HuH-7 (cell line): ENCODE measurements at places on chromosomes 7 and 10.

GRCh38 chr7:152512706-152513105, 76.9 kb upstream of the KMT2C start:
- DNase-seq: no peak

DNA sequence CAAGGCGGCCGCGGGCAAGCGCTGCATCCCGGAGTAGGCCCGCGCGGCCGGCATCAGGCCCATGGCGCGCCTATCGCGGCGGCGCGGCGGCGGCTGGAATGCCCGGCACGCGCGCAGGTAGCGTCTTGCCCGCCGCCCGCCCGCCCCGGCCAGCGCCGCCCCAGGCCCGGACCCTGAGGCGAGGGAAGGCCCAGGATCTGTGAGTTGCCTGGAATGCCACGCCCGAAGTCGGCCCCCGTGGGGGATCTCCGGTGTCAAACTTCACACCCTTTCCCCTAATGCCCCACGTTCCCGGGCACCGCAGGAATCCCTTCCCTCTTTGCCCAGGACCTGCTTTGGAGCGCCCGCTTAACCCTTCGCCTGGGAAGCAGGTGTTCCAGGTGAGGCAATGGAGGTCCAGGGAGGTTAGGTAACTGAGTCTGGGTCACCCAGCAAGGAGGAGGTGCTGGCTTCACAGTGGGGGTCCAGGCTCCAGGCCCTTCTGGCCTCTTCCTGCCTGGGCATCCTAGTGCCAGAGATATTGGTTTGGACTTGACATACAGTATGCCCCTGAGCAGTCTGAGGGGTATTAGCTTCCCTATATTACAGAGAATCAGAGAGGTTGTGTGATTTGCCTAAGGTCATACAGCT, 138.1 kb downstream of the ARHGAP22 start:
- DNase-seq: no peak

DNA sequence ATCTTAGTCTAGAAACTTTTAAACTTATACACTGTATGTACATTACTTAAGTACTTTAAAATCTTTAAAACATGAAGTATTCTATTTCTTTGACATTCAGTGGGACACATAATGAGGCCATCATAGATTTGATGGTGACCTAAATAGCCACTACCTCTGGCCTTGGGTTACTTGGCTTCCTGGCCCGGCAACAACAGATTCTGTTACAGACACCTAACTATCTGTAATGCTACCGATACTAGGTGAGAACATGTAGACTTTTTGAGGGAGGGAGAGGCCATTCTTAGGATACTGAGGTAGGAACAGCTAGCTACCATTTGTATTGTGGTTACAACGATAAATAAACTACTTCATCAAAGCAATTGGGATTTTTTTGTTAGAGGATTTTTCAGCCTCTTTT, 154.7 kb upstream of the KAT6B start:
- no peak for DNase-seq

DNA sequence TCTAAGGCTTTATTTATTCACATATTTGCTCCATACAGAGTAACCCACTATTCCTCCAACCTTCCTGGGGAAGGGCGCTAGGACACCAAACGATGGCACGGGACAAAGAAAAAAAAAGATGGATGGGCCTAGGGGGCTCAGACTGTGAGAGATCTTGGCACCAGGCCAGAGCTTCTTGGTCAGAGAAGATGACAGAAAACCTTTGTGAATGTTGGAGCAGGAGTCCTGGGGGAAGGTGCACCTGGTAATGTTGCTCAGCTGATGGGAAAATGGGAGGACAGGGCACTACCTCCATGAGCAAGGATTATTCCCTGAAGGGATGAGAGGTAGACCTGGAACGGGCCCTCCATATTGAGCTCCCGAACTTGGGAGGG, 1.4 kb upstream of the SH3PXD2A start:
- no peak for DNase-seq

GRCh38 chr10:84310470-84310869, 17.9 kb upstream of the CCSER2 start:
- DNase-seq: no peak

GRCh38 chr10:70927189-70927943, 39.0 kb upstream of the PCBD1 start:
- DNase-seq: no peak

- no peak for DNase-seq
These were observed 46.4 kb downstream of the CASD1 start for GRCh38 chr7:94556028-94556427.

DNA sequence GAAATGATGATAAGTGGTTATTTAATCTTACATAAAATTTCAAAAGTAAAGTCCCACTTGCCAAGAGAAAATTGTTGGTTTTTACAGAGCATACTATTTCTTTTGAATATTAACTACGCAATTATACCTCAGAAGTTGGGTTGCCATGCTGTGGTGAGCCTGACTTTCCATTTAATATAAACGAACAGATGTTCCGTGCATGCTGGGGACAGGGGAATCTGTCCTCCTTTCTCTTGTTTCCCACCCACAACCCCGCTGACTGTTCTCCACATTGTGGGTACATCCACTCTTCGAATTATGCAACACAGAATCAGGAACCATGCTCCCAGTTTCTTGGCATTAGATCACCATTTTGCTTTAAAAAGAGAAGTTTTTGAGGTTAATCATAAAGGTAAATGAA, 29.2 kb upstream of the RTKN2 start:
- no peak for DNase-seq

- DNase-seq: no peak
These were observed 642.1 kb upstream of the GALNT17 start for GRCh38 chr7:70489813-70490212.

DNA sequence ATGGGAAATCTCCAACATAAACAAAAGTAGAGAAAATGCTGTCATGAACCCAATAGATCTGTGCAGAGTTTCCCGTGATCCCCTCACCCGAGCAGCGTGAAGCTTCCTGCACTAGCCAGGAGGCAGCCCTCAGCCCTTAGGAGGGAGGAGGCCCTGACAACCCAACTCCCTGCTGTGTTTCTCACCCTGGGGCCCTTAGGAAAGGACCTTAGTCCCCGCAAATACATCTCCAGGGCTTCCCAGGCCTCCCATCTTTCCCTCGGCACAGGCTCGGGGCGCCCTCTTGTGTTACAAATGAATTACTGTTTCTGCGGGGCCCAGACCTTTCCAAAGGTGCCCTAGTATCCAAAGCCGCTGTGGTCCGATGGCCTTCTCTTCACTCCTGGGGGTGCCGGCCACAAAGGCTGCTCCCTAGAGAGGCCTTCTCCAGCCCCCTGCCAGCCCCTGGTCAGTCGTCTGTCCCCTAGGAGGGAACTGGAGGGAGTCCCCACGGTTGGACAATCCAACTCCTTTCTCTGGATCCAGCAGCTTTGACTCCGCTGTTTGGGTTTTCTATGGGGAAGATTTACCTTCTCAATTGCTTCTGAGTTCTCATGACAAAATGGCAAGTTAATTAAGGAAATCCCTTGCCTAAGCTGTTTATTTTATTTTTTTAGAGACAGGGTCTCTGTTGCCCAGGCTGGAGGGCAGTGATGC, 49.9 kb upstream of the SH2B2 start:
- peak; percentile 98 for DNase-seq

GRCh38 chr10:101000127-101000914, 713 bp downstream of the LZTS2 start:
- no peak for DNase-seq

DNA sequence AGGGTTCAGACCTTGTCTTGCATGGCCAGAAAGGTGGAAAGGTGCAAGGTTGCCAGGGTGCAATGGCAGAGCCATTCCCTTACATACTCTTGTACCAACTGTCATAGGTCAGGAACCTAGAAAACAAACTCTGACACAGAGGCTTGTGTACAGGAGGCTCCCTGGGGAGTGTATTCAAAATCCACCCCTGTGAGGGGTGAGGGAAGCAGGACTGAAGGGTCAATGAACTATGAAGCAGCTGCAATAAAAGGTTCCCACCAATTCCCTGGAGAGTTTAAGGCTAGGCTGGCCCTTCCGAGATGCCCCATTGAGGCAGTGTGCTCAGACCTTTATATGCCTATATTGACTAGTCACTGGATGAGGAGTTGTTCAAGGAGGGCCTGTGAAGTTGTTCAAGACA, 13.9 kb upstream of the CUZD1 start:
- no peak for DNase-seq

DNA sequence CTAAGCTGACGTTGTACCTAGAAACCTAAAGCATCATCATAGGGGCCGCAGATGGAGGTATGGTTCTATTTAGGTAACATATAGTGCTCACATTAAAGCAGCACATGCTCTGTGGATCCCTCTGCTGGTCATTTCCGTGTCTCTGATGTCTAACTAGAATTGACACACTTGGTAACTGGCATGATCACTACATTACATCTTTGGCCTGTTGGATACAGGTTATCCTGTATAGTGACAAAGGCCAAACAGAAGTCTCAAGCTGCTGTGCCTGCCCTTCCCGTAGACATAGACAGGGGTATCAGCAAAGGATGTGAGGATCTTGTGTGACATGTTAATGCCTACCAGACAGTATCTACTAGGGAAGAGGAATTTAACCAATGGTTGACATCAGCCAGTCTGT, 51.2 kb downstream of the KIF5B start:
- peak; percentile 52 for DNase-seq

DNA sequence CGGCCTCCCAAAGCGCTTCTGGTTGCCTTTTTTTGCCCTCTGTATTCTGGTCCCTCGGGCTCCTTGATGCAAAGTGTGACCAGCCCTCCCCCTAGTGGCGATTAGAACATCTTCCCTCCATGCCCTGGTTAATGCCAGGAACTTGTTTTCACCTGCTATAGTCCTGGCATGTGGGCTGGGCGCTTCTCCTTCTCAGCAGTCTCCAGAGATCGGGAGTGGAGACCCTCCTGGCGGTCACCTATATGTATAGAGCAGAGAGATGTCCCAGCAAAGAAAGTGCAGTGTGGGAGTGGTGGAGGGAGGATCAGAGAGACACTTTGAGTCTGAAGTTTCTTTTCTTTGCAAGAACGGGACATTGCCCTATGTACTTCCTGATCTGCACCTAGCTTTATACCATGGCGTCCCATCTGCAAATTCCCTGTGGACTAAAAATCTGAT, 264.1 kb downstream of the OTUD1 start:
- peak; percentile 81 for DNase-seq

DNA sequence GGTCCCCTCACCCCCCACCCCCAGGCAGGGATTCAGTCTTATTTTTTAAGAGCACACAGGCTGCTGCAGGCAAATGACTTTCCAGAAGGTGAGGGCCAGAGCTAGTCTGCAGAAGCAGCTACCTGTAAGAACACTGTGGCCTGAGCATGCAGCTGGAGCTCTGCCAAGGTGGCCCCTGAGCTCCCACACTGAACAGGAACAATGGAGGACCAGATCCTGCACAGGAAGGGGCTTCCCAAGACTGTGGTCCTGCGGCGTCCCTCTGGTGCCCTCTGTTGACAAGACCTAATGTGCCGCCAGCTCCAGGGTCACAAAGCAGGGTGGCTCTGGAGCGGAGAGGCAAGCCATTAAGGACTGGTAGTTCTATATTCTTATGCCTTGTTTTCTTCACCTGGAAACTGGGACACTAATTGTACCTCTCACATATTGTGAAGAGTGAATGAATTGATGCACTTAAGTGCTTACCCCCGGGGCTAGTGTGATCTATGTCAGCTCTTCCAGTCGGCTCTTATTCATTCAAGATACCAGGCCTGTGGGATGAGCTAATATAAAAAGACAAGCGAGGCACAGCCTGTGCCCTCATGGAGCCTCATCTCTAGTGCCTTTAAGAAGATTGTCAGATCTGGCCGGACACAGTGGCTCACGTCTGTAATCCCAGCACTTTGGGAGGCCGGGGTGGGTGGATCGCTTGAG, 8.0 kb upstream of the BEND7 start:
- peak; percentile 89 for DNase-seq

GRCh38 chr10:13792006-13792405, 205.2 kb downstream of the PRPF18 start:
- DNase-seq: no peak

- no peak for DNase-seq
These were observed 1.8 kb upstream of the NUB1 start for GRCh38 chr7:151339651-151340382.

DNA sequence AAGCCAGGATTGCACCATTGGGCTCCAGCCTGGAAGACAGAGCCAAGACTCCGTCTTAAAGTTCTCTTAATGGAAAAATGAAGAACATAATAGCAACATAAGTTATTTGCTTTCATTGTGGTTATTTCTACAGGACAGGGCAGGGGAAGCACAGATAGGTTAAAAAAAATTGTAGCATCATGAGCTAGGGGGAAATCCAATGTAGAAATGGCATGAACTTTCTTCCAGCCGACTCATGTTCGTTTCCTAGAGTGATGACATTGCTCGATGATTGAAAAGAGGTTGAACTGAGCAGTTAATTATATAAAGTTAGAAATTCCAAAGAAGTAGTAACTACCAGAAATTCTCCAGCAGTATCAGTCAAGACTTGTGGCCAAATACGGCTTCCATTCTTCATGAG, 64.9 kb downstream of the DAGLB start:
- no peak for DNase-seq

DNA sequence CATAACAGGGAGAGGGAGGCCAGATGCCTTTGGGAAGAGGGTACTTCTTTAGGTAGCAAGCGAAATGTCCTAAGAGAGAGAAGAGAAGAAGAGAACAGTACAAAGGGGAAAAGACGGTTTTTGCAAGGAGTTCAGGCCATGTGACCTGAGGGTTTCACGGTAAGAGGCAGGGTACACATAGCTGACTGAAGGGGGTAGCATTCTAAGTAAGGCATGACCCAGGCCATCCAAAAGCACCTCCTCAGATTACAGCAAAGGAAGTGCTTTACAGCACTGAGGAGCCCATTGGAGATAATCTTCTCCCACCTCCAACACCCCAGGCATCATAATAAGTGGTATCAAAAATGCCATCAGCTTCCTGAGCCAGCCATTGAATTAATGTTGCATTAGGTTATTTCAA, 258.2 kb upstream of the NPY start:
- DNase-seq: no peak

GRCh38 chr10:125578658-125579315, 104.2 kb downstream of the TEX36 start:
- no peak for DNase-seq

GRCh38 chr10:127977357-127978009, 70.6 kb downstream of the PTPRE start:
- DNase-seq: no peak

DNA sequence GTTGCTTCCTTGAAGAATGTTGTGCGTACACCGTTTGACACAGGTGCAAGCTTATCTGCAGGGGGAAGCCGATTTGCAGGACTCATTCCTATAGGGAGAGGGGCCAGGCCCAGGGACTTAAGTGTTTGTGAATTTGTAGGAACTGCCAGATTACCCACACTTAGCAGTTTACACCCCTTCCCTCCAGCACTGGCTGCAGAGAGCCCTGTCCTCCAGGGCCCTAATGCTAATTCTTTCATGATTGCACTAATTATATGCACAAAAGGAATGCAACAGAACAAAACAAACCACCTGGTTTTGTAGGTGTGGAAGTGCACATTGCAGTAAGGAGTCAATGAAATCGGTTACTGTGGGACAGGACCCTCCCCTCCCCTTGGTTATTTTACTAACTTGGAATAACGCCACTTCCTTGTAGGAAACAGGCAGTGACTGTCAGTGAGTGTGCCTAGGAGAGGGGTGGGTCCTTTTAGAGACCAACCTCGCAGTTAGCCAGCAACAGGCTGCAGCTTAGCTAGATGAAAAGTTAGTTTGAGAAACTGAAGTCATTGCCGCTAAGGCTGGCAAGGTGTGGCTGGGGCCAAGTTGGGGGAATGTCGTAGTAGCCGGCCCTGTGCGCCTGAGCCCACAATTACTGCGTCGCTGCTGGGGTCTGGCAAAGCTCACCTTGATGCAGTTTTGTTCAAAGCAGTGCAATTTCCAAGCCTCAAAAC, 60.6 kb downstream of the CUX1 start:
- DNase-seq: no peak
